Smooth muscle cell of trachea (primary cell): ENCODE measurements at places on chromosomes 7 and 10. TPM values are rescaled to one million over a fixed set of nuclear protein-coding genes. Genes with fewer than 3 reads are reported as not detected.

The RADIL gene
- total RNA-seq: 1.2 and 1.3 TPM in 2 replicates

The TAS2R41 gene
- total RNA-seq: 0.17 TPM in 1 of 2 replicates, not detected in the other

The ABCC2 gene
- total RNA-seq: 0.29 and 0.33 TPM in 2 replicates

The VCL gene
- 261 and 275 TPM in 2 replicates for total RNA-seq

The ZNF248 gene
- 10.4 and 12.5 TPM in 2 replicates for total RNA-seq

The PLPP4 gene
- total RNA-seq: 0.99 and 1.2 TPM in 2 replicates

The SYT15B gene
- not detected in 2 replicates for total RNA-seq

The HACD1 gene
- total RNA-seq: 18.2 and 20.2 TPM in 2 replicates

The GRM3 gene
- not detected in 2 replicates for total RNA-seq

The PARD3 gene
- 36.8 and 44.8 TPM in 2 replicates for total RNA-seq

The CACNA2D1 gene
- total RNA-seq: 54.1 and 57.2 TPM in 2 replicates

The GHRHR gene
- not detected in 2 replicates for total RNA-seq

The SEMA3C gene
- 156 and 163 TPM in 2 replicates for total RNA-seq

The HOXA3 gene
- 2.6 and 3.0 TPM in 2 replicates for total RNA-seq

The ACTR3C gene
- under 0.01 and 3.0 TPM in 2 replicates for total RNA-seq

The MMP21 gene
- total RNA-seq: 0.17 TPM in 1 of 2 replicates, not detected in the other

The HECTD2 gene
- 9.9 and 11.1 TPM in 2 replicates for total RNA-seq

The FLNC gene
- 265 and 462 TPM in 2 replicates for total RNA-seq

The TBATA gene
- total RNA-seq: not detected in 2 replicates

The GJD4 gene
- total RNA-seq: not detected in 2 replicates

The DMBT1 gene
- under 0.01 TPM in 2 replicates for total RNA-seq

The CUEDC2 gene
- total RNA-seq: 78.4 and 86.2 TPM in 2 replicates

The METTL27 gene
- total RNA-seq: 7.1 and 36.6 TPM in 2 replicates

The PDLIM1 gene
- total RNA-seq: 15.0 and 16.0 TPM in 2 replicates

The DKK1 gene
- total RNA-seq: 26.8 and 71.0 TPM in 2 replicates

The MEIG1 gene
- total RNA-seq: 0.50 TPM in 1 of 2 replicates, not detected in the other

The WDR86 gene
- total RNA-seq: 3.8 TPM in 1 of 2 replicates, not detected in the other

The CDHR1 gene
- total RNA-seq: not detected in 2 replicates

The ZC3HAV1L gene
- total RNA-seq: 7.1 and 11.7 TPM in 2 replicates

The GDF2 gene
- not detected in 2 replicates for total RNA-seq

The CACNB2 gene
- total RNA-seq: 1.2 and 1.6 TPM in 2 replicates

The ZNF479 gene
- total RNA-seq: not detected in 2 replicates

The ANLN gene
- 15.7 and 122 TPM in 2 replicates for total RNA-seq

The ABHD11 gene
- 11.6 and 19.6 TPM in 2 replicates for total RNA-seq

The CHST3 gene
- 15.4 and 26.3 TPM in 2 replicates for total RNA-seq

The RNF32 gene
- total RNA-seq: 4.1 and 7.7 TPM in 2 replicates

The PTF1A gene
- total RNA-seq: not detected in 2 replicates

The LRRC18 gene
- under 0.01 and 0.29 TPM in 2 replicates for total RNA-seq

The AMPH gene
- 4.7 and 7.8 TPM in 2 replicates for total RNA-seq

The RTKN2 gene
- 0.33 and 1.3 TPM in 2 replicates for total RNA-seq

The ADAM8 gene
- 1.2 and 2.9 TPM in 2 replicates for total RNA-seq

The SFMBT2 gene
- 1.7 and 5.2 TPM in 2 replicates for total RNA-seq

The C10orf67 gene
- total RNA-seq: under 0.01 and 0.44 TPM in 2 replicates

The GRB10 gene
- 31.9 and 45.5 TPM in 2 replicates for total RNA-seq

The PRSS2 gene
- not detected in 2 replicates for total RNA-seq

The RSPH10B gene
- total RNA-seq: 0.50 TPM in 1 of 2 replicates, not detected in the other

The GRID1 gene
- total RNA-seq: under 0.01 TPM in 1 of 2 replicates, not detected in the other

The SMARCD3 gene
- total RNA-seq: 27.3 and 47.0 TPM in 2 replicates

The KCNH2 gene
- 0.33 TPM in 1 of 2 replicates, not detected in the other for total RNA-seq
